Mammary epithelial cell (primary cell): ENCODE measurements at places on chromosomes 4 and X. TPM values are rescaled to one million over a fixed set of nuclear protein-coding genes. Genes with fewer than 3 reads are reported as not detected.

RAB41 gene
- total RNA-seq: not detected

RNF212 gene
- total RNA-seq: 2.2 TPM

HAUS3 gene
- 9.2 TPM for total RNA-seq

HEPH gene
- total RNA-seq: 113 TPM

MTCP1 gene
- total RNA-seq: 23.4 and 28.0 TPM in 2 replicates

TRIM2 gene
- total RNA-seq: 65.2 TPM

DKK2 gene
- total RNA-seq: 0.17 TPM

TMEM156 gene
- 1.2 and 1.8 TPM in 2 replicates for total RNA-seq

TRIM61 gene
- not detected for total RNA-seq

TIMM17B gene
- total RNA-seq: 28.0 TPM

SORCS2 gene
- 1.2 and 1.6 TPM in 2 replicates for total RNA-seq

TMPRSS11D gene
- not detected in 2 replicates for total RNA-seq

USP51 gene
- total RNA-seq: 0.13 and 0.28 TPM in 2 replicates

SULT1E1 gene
- total RNA-seq: 4.8 and 10.5 TPM in 2 replicates

FGD1 gene
- total RNA-seq: 5.5 TPM

SLITRK4 gene
- total RNA-seq: not detected

KIF4A gene
- total RNA-seq: 8.7 and 18.8 TPM in 2 replicates

PDGFC gene
- total RNA-seq: 69.3 TPM

DMP1 gene
- total RNA-seq: not detected in 2 replicates

RIBC1 gene
- 1.2 TPM for total RNA-seq

C4orf46 gene
- total RNA-seq: 12.3 TPM

MAGED4 gene
- 1.2 TPM for total RNA-seq

GDPD2 gene
- total RNA-seq: 0.21 and 0.45 TPM in 2 replicates

BST1 gene
- total RNA-seq: 0.29 and 0.47 TPM in 2 replicates

VEGFD gene
- under 0.01 TPM for total RNA-seq

FREM3 gene
- total RNA-seq: not detected

PHEX gene
- 2.0 TPM in 2 replicates for total RNA-seq

SCLT1 gene
- 7.2 TPM for total RNA-seq

FAM9C gene
- total RNA-seq: not detected in 2 replicates

FOXP3 gene
- 0.32 and 0.56 TPM in 2 replicates for total RNA-seq

SUPT20HL2 gene
- not detected in 2 replicates for total RNA-seq

PTCHD1 gene
- total RNA-seq: not detected

VCX2 gene
- not detected in 2 replicates for total RNA-seq

YIPF7 gene
- total RNA-seq: not detected

MAOA gene
- total RNA-seq: 12.2 TPM

NOX1 gene
- total RNA-seq: not detected in 2 replicates

FAM3A gene
- total RNA-seq: 41.4 and 52.5 TPM in 2 replicates

CTAG1B gene
- total RNA-seq: not detected

PABPC5 gene
- 1.3 TPM for total RNA-seq

OPRPN gene
- not detected for total RNA-seq

MAGEA2B gene
- not detected in 2 replicates for total RNA-seq

GUCY1A1 gene
- total RNA-seq: 0.24 TPM in 1 of 2 replicates, not detected in the other

H2BW2 gene
- total RNA-seq: not detected in 2 replicates

SCRG1 gene
- 3.0 TPM for total RNA-seq

CDKL2 gene
- 1.8 and 2.9 TPM in 2 replicates for total RNA-seq

DCX gene
- total RNA-seq: not detected

HMX1 gene
- total RNA-seq: not detected

AREG gene
- total RNA-seq: 540 TPM

PIN4 gene
- total RNA-seq: 3.0 TPM

STBD1 gene
- total RNA-seq: 11.7 TPM

AMER1 gene
- total RNA-seq: 2.3 and 3.0 TPM in 2 replicates

NPY2R gene
- not detected for total RNA-seq

FRMD7 gene
- total RNA-seq: not detected in 2 replicates

TCEANC gene
- 4.2 TPM for total RNA-seq

CCKAR gene
- total RNA-seq: not detected

RHOH gene
- total RNA-seq: not detected

ADH1C gene
- total RNA-seq: not detected in 2 replicates

SYTL4 gene
- total RNA-seq: 1.2 and 4.2 TPM in 2 replicates
